ENCODE measurements at places on chromosomes 16 and 17. TPM values are rescaled to one million over a fixed set of nuclear protein-coding genes. Genes with fewer than 3 reads are reported as not detected.

- DNase-seq = no peak
Observed at GRCh38 chr16:3202903-3203539, 15.0 kb downstream of the OR1F1 start.

GRCh38 chr16:88569614-88569984 is 604 bp upstream of the ZC3H18 start:
- DNase-seq = peak; percentile 87

DNA sequence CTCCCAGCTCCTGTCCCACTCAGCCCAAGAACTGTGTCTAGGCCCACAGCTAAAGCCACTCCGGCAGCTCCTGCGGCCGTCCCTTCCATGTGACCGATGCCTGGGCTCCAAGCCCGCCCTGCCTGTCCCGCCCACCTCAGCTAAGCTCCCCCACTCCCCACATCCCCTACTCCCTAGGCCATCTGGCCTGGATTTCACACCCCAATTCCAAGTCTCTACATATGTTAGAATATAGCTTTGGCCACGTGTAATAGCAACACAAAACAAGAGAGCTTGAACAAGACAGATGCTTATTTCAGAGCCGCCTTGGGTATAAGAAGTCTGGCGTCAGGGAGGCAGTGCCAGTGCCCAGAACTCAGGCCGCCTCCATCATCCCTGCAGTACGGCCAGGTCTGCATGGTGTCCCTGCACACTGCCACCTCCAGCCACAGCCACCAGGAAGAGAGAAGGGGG is 30.0 kb upstream of the USP22 start:
- DNase-seq = no peak

DNA sequence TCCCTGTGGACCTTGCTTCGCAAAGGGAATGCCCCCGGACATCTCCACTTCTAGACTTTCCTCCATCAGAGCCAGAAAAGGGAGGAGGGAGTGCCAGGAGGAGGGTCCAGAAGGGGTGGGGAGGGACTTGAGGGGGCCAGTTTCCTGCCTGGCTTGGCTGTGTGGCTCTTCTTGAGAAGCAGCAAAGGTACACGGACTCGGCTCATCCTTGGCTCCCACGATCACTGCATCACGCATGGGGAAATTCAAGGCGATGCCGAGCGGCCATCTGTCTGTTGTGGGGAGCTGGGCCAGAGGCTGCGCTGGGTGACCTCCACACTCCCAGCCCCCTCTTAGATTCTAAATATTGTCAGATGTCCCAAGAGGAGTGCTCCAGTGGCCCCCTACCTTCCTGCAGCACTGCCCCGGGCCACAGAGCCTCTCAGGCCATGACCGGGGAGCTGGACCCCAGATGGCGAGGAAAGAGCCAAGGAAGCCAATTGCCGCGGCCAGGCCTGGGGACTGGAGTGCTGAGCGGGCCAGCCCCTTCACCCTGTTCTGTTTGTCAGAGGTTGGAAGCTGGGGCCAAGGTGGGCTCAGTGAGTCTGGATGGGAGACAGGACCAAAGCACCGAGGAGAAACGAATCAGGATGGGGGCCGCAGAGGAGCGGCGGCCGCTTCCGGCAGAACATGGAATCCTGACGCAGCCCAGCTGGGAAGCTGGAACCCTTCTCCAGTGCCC is 104.5 kb downstream of the RBFOX3 start:
- no peak for DNase-seq

- DNase-seq = no peak
Observed at GRCh38 chr16:8751481-8752311, 45.7 kb downstream of the TMEM186 start.

- no peak for DNase-seq
Observed at GRCh38 chr16:75228143-75228976, 9.6 kb downstream of the CTRB1 start.

GRCh38 chr16:14070555-14070876 is 603 bp upstream of the MRTFB start:
- DNase-seq = no peak

B9D1 gene
- 22.6 TPM for polyA plus RNA-seq

TP53TG3 gene
- polyA plus RNA-seq = not detected

ZG16 gene
- polyA plus RNA-seq = 0.10 TPM

All from left lung (tissue), 14 donors.